ENCODE measurements at places on chromosomes 3 and 15.

DNA sequence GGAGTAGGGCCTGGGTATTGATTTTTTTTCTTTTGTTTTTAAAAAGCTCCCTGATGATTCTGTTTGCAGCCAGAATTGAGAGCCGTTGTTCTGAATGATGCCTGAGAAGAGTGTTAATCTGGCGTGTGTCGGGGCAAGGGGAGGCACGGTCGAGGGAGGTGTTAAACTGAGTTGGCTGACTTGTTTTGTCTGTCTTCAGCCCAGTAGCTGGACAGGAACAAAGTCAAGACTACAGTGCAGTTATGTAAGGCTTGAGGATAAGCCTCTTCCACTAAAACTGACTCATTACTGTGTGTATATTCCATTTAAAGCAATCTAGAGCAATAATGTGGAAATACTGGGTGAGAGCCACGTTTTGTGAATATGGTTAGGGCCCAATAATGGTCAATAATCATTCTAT lies 119.0 kb upstream of the DLG1 start:
- no peak for DNase-seq

DNA sequence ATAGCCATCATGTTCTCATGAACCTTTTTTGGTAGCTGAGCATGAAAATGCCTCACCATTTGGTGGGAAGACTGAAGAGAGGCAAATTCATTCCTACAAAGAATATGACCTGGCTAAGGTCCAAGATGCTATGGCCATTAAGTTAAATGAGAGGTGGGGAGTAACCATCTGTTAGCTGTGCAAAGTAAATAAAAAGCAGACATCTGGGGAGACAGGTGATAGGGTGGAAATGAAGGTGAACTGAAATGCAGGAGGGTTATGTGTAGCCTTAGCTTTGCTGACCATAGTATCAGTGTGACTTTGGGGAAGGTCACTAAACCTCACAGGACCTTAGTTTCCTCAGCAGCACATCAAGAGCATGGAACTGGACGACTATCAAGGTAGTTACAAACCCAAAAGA lies 111.0 kb upstream of the STRIT1 start:
- DNase-seq, result no peak

DNA sequence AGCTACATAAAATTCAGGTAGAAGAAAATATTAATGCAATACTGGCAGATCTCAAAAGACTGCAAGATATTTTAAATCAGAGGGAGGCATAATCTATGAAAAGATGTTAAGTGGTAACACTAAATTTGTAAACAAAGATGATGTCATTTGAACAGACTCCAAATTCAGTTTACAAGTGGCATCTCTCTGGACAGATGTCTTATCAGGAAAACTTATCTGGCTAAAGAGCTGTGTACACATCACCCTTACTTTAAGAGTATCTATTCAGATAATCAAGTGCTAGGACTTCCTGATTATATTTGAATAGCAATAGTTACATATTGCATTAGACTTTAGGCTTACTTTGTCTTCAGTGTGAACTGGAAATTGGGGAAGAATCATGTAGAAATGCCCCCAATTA lies 231.5 kb downstream of the WDR72 start:
- no peak for DNase-seq

DNA sequence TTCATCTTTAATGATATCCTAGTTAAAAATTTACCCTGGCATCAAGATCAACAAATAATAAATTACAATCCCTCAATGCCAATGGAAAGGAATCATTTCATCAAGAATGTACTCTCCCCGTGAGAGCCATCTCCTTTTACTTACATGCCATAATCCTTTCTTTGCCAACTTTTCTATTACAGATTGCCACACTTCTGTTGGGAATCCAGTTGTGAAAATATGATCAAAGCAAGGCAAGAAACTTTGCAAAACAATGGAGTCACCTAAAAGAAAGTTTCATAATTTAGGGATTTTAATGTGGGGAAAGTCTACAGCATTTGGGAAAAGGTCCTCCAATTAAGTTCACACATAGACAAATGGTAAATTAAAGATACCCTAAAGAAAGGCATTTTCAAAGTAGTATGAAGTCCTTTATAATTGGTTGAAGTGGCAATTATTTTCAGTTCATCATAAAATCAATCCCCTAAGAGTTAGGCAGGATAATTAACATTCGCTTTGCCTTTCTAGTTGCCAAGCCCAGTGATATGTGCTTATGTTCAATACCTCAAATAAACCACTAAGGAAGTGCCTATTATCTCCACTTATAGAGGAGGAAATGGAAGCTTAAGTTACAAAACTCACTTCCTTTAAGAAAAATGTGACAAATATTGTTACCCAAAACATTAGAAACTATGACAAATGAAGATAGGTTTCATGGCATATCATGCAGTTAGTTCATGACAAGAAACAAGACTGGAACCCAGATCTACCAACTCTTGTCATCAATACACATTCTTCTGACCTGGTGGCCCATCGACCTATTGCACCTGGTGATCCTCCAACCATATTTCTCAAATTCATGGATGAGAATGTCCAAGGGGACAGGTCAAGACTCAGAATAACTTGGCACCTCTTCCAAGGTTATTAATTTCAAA lies 49.1 kb downstream of the TRANK1 start:
- DNase-seq, result no peak

GRCh38 chr15:72474466-72474911 lies 359 bp downstream of the ARIH1 start:
- DNase-seq, result no peak

Data from GM12864 (cell line).